ENCODE measurements at places on chromosomes 4 and X.

- DNase-seq: no peak
Observed at GRCh38 chr4:169225058-169225751, 45.6 kb downstream of the SH3RF1 start.

DNA sequence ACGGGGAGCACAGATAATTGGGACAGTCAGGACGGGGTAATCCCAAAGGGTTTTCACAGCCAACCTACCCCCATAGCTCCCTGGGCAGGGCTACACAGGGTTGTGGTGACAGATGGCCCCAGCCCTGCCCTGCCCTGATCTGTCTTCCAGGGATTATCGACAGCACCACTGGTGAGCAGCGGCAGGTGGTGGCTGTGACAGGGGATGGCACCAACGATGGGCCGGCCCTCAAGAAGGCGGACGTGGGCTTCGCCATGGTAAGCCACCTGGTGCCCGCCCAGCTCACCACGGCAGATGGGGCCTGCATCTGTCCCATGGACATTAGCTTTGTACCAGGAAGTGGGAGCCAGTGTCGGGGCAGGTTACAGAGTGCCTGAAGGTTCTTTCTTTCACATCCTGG lies 39.3 kb downstream of the ATP2B3 start:
- DNase-seq: no peak

GRCh38 chr4:114839986-114840385 lies 241.4 kb downstream of the UGT8 start:
- DNase-seq: no peak

- no peak for DNase-seq
Observed at GRCh38 chr4:52051213-52051614, at the start of gene SPATA18. Gene SPATA18, plus strand, starts transcription at chr4:52051304. Its CDS starts 401 bp downstream, at chr4:52051705.

GRCh38 chr4:149972407-149972806 lies 105.8 kb upstream of the DCLK2 start:
- no peak for DNase-seq

DNA sequence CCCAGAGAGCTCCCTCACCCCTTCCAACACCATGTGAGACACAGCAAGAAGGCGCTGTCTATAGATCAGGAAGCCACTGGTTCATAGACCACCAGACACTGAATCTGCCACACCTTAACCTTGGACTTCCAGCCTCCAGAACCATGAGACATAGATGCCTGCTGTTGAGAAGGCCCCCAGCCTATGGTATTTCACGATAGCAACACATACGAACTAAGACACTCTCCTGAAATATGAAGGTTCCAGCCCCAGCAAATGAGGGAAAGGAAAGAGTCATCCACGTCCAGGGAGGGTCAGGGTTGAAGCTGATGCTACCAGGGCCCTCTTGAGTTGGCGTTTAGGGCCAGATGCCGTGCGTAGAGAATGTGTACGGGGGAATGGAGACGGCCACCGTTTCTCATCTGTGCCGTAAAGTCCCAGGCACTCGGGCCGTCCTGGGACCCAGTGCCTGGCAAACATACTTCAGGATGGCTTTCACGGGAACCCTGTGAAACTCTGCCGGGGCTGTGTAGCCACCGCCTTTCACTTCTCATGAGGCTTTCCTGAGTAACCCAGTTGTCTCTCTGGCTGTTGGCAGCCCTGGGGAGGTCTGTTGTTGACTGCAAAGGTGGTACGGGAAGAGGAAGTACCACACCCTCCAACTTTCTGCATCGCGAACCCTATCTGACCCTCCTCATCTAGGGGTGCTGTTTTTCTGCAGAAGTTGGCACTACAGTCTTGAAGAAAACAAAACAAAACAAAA lies 17.7 kb upstream of the P2RY8 start:
- DNase-seq: peak; percentile 8

- no peak for DNase-seq
Observed at GRCh38 chrX:20352504-20352903, 85.8 kb upstream of the RPS6KA3 start.

DNA sequence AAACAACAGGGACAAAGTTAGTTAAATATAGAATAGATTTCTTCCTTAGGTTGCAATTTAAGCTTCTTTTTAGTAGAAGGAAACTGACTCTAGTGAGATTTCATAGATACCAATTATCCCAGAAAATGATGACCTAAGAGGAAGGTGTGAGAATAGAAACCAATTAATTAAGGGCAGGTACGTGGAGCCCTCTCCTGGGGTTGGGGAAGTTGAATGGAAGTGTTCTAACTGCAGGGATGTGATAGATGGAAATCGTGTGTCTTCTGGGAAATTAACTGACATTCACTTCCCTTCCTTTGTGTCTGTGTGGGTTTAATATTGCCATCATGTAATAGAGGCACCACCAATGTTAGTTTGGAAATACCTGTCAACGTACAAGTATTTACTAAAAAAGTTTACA lies 204.1 kb upstream of the ANK2 start:
- DNase-seq: no peak

DNA sequence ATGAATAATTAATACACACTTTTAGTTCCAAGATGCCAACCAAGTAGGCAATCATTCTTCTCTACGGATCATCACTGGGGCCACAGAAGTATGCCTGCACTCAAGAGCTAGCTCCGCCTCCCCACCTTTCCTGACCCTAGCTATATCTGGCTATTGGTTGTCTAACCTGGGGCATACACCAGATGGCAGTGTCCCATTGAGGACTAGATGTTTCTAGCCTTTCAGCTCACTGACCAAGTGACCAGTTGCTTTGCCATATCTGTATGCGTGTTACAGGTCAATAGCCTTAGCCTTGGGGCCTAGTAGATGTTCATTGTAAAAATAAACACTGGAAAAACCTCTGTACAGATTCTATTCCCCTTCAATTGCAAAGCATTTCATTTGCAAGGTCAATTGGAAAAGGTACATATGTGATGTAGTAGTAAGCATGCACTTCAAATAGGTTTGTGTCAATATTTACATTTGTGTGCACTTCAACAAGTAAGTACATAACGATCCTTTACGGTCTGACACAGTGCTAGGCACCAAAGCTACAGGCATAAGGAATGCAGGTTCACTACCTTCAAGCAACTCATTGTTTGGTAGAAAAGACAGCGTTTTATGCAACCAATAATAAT lies 521.7 kb downstream of the PPARGC1A start:
- DNase-seq: no peak

DNA sequence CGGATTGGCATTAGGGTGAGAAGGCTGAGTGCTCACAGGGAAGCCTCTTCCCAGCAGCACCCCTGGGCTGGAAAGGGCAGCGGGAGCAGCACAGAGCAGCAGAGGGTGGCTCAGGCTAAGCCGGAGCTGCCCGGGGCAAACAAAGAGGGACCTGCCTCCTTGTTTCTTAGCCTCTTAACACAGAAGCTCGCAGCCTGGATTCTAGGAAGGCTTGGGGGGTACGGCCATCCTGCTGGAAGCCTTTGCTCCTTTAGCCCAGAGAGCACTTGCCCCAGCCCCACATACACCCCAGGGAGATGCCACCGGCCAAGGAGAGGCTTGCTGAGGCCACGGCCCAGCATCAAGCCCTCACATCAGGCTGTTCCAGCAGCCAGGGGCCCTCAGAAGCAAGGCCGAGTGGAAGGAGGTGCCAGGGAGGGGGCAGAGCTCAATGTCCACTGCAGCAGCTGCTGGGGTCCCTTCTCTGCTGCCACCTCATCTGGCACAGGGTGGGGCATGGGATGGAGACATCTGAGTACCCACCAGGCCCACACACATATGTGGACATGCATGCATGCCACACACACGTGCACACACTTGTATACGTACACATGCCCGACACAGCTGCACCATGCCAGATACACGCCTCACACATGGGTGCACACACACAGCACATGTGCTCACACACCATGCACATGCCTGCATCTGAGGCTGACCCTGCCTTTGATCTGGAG lies 20.3 kb upstream of the SPON2 start:
- no peak for DNase-seq

GRCh38 chr4:47010912-47011446 lies 17.6 kb upstream of the GABRA4 start:
- no peak for DNase-seq

DNA sequence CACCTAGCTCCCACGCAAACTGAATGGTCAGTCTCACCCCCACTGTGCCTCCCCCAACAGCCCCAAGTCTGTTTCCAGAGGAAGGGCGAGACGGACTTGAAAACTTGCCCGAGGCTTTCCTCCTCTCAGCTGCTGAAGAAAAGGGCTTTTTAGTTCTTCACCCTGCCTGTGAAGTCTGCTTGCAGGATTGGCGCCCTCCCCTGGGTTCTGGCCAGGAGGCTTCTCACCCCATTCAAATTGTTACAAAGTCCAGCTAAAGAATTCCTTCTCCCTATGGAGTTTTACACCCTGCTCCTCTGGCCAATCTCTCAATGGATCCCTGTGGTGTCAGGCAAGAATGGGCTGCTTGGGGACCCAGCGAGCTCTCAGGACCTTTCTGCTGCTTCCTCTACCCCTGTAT lies 241.0 kb downstream of the AFF2 start:
- no peak for DNase-seq

- DNase-seq: no peak
Observed at GRCh38 chrX:46710927-46711623, 47.8 kb downstream of the SLC9A7 start.

GRCh38 chrX:132822634-132823012 lies 135.8 kb downstream of the HS6ST2 start:
- DNase-seq: no peak

- no peak for DNase-seq
Observed at GRCh38 chr4:110770353-110770752, 147.5 kb upstream of the PITX2 start.

DNA sequence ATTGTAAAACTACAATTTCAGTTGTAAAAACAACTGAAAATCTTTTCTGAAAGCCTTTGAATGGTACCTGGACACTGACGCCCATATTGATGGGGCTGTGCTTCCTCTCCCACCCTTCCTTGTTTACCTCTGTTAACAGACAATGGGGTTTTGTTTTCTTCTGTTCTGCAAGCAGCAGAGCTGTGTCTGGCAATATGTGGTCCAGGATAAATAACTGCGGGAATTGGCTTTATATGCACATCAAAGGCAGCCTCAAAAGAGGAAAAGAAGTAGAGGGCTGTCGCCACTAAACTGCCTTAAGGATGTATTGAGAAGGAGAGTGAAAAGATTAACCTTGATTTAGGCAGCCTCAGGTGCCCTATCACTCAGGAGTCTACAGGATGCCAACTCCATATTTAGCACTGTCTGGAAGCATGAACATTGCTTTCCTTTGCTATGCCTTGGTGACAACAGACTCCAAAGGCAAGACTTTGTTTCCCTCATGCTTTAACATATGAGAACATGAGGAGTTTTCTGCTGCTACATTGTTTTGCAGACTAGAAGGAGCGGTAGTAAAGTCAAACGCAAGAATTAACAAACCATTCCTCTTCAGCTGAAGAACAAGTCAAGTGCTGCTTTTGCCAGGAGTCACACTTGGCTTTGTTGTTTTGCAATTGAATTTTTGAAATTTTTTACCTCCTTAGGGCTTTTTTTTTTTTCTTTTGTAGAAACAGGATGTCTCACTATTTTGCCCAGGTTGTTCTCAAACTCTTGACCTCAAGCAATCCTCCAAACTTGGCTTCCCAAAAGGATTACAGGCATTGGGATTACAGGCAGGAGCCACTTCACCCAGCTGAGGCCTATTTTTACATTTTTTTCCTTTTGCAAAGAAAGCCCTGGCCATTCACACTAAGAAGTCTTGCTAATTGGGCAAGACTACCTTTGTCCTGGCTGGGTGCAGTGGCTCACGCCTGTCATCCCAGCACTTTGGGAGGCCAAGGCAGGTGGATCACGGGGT lies 3.0 kb downstream of the IL21 start:
- DNase-seq: no peak

DNA sequence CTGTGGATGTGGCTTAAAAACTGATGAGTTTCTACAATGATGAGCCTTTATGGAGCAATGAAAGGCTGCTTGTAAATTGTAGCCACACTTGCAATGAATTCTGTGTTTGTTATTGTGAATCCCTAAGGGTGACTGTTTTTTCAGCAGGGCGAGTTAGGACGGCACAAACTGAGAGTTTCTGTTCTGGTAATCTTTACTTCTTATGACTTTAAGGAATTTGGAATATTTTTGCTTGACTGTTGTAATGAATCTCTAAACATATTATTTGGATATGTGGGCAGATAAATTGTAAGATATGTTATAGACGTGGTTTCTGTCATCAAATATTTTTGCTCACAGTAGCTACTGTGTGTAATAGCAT lies 22.2 kb downstream of the RBPJ start:
- no peak for DNase-seq

- no peak for DNase-seq
Observed at GRCh38 chr4:182246401-182247205, 3.4 kb downstream of the TENM3 start.

DNA sequence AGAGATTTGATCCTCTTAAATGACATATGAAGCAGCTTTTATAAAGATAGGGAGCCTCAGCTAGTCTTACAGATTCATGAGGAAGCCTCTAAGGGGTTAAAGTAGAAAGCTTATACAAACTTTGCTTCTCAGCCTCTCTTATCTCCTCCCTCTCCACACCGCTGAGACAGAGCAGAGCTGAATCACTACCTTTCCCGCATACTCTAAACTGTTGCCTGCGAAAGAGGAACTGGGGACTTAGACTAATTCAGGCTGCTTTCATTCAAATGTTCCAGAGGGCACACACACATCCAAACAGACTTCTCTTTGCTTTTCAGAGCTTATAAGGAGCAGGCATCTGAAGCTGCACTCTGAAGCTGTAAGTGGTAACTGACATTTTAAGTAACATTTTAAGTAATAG lies at the start of gene SERTM2:
Gene SERTM2 (plus strand): TSS at position 169 of the 400 bp plus-strand sequence. CDS start 7,213 bp downstream, outside the sequence.
- no peak for DNase-seq

GRCh38 chrX:119885554-119886428 lies 9.9 kb upstream of the AKAP14 start:
- no peak for DNase-seq

- peak; percentile 15 for DNase-seq
Observed at GRCh38 chr4:186587416-186588018, 32.1 kb upstream of the MTNR1A start.

DNA sequence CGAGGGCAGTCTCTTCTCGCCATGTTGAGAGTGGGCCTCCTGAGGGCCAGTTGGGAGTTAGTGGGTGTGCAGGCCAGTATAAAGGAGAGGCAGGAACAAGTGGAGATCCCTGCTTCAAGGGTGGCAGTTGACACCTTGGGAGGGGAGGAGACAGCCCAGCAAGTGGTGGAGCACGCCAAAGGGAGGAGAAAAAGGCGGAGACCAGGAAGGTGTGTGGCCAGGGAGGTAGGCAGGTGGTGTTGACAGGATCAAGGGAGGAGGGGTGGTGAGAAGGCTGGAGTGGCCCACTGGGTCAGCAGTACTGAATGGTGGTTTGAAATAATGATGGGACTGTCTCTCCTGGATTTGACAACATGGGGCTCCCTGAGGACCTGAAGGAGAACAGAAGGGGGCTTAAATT lies 32.6 kb downstream of the ZNF185 start:
- no peak for DNase-seq

DNA sequence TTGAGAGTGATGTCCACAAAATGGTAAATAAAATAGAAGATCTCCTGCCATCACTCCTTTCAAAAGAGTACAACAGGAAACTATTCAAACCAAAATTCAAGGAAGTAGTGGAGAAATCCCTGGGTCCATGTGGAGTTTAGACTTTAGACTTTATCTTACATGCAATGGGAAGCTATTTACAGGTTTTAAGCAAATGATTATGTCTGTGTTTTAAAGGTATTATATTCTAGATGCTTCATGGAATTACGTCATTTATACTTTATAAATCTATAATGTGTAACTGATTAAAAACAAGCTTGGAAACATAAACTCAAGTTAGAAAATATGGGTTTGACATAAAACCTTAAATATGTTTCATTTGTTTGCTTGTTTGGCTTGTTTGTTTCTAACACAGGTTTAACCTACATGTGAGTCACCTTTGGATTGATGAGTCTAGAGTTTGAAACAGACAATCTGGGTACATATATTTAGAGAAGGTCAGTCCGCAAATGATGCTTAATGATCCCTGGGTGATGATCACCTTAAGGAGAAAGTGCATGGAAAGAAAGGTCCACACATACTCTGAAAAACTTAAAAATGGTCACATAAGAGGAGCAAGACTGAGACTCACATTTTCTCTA lies 519.6 kb upstream of the AGA start:
- DNase-seq: no peak

All from activated T-helper 1 cell treated with anti-CD3 and anti-CD28 coated beads, Interleukin-2, amount 50 U/mL, for 16 hours (primary cell).